Muscle of arm (tissue), 14 donors: ENCODE measurements at places on chromosomes 4 and X.

- DNase-seq: no peak
Measured at GRCh38 chr4:122963216-122963615, 40.8 kb upstream of the NUDT6 start.

- no peak for DNase-seq
Measured at GRCh38 chr4:111997785-111998184, 147.5 kb upstream of the FAM241A start.

- DNase-seq: peak; percentile 87
Measured at GRCh38 chr4:123649645-123650391, 253.2 kb downstream of the SPRY1 start.

GRCh38 chrX:41889317-41890025 lies 33.9 kb downstream of the CASK start:
- DNase-seq: no peak

DNA sequence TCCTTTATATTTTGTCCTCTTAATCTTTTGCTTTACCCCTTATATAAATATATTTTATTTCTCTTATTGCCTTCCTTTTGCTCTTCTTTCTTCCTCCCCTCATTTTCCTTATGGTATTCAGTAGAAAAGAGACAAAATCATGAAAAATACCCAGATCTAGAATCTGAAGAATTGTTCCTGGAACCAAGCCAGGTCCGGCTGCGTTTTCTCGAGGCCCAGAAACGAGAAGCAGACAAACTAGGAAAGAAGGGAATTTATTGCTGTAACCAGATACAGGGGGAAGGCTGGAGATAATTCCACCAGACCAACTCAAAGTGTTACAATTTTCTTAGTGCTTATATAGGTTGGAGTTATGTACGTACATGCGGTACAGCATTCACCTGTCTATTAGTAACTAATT lies 328.7 kb downstream of the GABRG1 start:
- DNase-seq: peak; percentile 6

DNA sequence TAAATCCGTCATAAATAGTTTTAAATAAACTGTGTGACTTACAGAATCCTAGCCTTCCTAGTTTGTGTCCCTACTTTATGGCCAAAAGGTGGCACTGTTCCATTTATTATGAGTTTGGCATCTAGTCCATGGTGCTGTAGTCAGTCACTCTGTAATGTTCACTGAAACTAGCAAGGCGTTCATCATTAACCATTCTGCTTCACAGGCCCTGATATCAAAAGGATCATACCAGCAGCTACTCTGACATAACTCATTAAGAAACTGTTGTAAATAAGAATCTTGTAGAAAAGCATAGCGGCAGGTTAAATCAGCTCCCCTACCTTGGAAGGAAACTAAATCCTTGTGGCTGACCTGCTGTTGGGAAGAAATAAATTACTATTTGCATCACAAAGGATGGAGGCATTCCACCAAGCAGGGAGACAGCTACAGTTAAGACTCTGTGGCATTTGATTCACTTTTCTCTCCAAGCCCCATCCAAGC lies 919.6 kb upstream of the DIAPH2 start:
- peak; percentile 67 for DNase-seq

GRCh38 chrX:112233164-112233563 lies 150.6 kb upstream of the TRPC5 start:
- DNase-seq: no peak

- no peak for DNase-seq
Measured at GRCh38 chr4:12499693-12500092, 984.4 kb downstream of the RAB28 start.

DNA sequence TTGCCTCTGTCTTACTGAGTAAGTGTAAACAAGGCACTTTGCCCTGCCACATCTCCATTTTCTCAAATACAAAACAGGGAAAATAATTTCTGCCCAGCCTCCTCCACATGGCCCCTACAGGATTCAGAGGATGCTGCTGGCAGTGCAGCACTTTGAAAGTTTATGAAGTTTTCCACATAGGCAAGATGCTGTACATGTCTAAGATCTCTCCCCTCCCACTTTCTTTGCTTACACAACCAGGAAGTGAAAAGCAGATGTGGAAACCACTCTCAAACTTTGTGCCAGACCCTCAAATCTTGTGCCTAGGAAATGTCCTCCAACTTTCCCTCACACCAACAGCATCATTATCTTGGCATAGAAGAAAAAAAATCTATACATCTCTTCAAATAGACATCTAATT lies 257.0 kb upstream of the LDB2 start:
- no peak for DNase-seq

- DNase-seq: no peak
Measured at GRCh38 chr4:68904786-68905185, 46.8 kb downstream of the UGT2A3 start.

GRCh38 chr4:41432219-41432618 lies 105.7 kb upstream of the LIMCH1 start:
- DNase-seq: no peak

GRCh38 chr4:82753725-82754410 lies 44.7 kb downstream of the SCD5 start:
- no peak for DNase-seq

- no peak for DNase-seq
Measured at GRCh38 chr4:182937268-182938204, 20.4 kb upstream of the DCTD start.

DNA sequence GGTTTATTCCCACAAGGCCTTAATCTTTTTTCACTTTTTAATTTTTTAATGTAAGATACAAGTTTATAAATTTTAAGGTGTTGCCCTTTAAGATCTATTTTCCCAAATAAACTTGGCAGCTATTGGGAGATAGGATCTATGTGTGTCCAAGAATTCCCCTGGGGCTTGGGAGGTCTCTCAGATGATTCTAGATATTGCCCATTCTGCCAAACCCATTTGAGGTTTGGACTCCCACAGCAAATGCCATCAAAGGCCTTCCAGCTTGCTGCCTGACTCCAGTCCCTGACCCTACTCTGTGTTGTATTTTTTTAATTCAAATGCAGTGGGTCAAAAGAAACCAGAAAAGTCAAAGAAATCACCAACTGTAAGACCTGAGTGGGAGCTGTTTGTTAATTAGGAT lies 120.0 kb upstream of the CHRDL1 start:
- DNase-seq: no peak

DNA sequence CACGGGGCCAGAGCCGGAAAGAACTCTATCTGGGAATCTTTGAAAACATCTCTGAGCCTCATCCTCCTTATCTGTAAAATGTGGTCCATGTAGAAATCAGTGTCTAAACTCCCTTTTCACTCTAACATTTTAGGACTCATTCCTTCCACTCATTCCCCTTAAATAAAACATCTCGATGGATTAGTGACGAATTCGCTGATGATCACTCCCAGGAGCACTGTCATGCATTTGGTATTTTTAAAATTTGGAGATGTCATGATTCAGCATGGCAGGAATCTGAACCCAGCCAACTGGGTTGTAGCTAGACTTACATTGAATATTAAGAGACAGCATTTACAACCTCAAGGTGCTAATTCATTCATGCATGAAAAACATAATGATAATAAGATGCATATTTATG lies 88.1 kb downstream of the SPANXN3 start:
- DNase-seq: no peak

- DNase-seq: no peak
Measured at GRCh38 chrX:154654925-154655324, 1.5 kb upstream of the CTAG2 start.

DNA sequence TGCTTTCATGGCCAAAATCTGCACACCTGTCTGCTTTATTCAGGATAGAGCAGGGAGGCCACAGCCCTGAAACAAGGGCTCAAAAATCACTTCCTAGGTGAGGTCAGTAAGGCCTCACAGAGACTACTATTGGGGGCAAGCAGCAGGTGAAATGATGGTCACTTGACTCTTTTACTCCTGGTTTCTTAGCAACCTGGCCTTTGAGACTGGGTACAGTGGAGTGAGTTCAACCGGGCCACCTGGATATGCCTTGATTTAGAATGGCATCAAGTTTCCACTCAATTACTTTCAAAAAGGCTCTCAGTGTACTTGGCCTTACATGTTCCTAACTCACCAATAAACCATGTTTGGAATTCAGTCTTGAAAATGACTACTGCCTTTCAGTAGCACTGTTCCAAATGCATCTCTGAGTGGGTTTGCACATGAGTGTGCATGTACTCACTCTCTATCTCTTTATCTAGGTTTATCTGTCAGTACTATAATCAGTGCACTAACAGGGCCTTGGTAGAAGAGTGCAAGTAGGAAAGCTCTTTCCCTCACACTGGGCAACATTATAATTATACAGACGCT lies 388.2 kb downstream of the OPHN1 start:
- DNase-seq: no peak
